ENCODE measurements at places on chromosomes 2 and 18.

DNA sequence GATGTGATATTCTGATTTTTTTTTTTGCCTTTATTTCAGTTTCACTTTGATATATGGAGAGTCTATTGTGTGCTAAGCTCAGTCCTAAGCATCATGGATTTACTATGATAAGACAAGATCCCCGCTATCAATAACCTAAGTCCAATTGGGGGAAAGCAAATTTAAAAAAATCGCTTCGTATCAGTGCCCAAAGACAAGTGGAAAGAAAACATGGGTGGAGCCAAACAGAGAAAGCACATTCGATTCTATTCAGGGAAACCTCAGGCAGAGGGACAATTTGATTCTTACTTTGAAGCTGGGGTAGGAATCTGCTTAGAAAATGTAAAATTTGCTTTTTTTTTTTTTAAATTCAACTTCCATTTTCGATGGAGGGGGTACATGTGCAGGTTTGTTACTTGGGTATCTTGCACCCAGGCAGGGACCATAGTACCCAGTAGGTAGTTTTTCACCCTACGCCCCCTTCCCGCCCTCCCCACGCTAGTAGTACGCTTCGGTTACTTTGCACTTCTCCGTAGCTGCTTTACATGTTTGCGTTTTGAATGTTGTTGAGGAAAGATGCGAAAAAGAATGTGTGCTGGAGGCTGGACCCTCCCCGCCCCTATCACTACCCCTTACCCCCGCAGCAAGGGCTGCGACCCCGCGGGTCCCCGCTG, 12.4 kb downstream of the KIF5C start:
- no peak for DNase-seq

DNA sequence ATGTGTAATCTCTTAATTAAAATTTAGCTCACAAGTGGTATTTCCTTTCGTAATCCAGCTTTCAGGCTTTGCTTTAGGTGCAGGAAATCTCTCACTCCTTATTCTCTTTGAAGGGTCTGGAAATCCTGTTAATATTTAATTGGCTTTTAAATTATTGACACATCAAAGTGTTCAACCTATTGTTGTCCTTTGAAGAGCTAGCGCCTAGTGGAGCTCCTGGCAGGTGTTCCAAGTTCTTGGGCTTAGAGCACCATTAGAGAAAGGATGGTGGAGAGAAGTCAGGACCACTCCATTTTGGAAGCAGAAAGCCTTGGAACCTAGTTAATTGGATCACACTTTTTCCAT, 92.4 kb downstream of the CABLES1 start:
- no peak for DNase-seq

DNA sequence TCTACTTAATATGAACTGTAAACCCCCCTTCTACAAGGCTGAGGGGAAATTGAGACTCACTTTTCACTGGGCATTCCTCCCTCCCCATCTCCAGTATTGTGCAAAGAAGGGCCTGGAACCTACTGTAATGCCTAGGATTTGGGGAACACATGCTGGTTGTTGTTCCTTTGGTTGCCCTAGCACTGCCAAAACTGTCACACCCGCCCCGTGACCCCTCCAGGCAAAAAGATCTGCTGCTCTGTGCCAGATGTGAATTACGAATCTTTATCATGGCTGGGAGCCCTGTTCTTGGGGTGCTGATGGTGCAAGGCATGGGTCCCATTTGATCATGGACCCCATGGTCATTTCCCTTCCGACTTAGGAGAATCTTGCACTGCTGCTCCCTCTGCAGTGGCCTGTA, 95.4 kb downstream of the CABLES1 start:
- no peak for DNase-seq

GRCh38 chr18:25284281-25284680, 67.7 kb downstream of the ZNF521 start:
- no peak for DNase-seq

GRCh38 chr2:113342650-113343049, 63.9 kb upstream of the PAX8 start:
- DNase-seq, result no peak

- peak; percentile 1 for DNase-seq
Measured at GRCh38 chr2:96866586-96866985, 3.3 kb downstream of the SEMA4C start.

DNA sequence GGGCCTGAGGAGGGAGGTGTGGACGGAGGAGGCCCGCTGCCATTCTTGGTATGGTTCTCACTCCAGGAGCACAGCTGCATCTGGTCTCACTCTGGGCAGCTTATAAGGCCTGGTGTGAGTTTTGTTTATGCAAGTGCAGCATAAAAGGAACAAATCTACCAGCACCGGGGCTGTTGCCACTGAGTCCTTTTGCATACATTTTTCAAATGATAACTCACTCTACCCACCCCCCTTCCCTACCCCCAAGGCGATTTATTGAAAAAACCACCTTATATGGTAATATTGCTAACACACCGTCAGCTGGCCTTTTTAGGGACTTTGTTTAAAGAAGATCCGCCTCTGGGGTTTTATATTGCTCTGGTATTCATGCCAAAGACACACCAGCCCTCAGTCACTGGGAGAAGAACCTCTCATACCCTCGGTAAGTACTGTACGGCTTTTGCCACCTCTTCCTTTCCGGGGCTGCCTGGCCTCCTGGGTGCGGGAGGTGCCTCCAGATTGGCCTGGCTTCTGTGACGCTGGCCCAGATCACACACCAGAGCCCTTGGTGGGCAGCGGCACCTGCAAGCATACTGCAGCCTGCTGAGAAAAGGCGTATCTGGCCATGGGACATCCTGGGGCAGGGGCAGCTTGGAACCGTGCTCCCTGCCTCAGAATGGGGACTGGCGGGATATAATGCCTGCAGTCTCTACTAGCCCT, at the start of gene ACTG2:
TSS of gene ACTG2 (plus strand) at position 378 of the 699 bp plus-strand sequence. CDS start 8,304 bp downstream, outside the sequence.
- DNase-seq, result no peak

DNA sequence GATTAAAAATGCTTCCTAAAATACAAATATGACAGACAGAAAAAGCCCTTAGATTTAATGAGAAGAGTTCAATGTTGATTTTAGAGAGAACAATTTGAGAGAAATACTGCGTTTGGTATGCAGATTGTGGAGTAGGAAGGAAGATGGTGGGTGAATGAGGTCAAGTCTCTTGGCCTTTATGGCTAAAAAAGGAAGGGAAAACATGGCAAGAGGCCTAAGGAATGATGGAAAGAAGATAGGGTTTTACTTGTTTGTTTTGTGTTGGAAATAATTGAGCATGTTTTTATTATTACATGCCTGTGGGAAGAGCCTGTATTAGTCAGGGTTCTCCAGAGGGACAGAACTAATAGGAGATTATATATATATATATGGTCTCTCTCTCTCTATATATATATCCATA, 318.1 kb downstream of the TRIB2 start:
- no peak for DNase-seq

DNA sequence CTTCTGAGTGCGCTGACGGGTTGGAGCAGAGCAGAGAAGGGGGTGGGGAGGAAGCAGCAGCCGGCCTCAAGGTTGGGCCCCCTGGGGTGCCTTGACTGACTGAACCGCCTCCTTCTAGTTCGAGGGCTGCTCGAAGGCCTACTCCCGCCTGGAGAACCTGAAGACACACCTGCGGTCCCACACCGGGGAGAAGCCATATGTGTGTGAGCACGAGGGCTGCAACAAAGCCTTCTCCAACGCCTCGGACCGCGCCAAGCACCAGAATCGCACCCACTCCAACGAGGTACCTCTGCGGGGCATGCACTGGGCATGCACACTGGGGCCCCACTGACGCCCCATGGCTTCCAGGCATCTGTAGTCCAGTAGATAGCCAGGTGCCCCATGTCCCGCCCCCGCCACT, 246.9 kb downstream of the GLI2 start:
- no peak for DNase-seq

DNA sequence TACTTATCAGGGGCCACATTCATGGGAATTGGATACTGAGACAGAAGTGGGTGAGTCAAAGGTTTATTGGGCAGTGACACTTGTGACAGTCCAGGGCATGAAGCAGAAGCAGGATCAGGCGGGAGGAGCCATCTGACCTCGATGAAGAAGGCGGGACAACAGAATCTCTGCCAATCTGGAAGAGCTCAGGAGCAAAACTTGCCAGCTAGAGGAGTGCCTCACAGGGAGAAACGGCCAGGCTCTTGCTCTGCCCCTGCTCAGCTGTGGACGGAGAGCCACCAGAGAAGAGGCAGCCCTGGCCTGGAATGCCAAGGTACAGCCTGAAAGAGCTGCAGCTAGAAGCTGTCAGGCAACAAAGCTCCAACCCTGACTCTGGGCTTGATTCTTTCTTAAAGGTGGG, 16.9 kb downstream of the DAW1 start:
- DNase-seq, result peak; percentile 17

- DNase-seq, result no peak
Measured at GRCh38 chr2:101185085-101185484, 33.9 kb upstream of the TBC1D8 start.

DNA sequence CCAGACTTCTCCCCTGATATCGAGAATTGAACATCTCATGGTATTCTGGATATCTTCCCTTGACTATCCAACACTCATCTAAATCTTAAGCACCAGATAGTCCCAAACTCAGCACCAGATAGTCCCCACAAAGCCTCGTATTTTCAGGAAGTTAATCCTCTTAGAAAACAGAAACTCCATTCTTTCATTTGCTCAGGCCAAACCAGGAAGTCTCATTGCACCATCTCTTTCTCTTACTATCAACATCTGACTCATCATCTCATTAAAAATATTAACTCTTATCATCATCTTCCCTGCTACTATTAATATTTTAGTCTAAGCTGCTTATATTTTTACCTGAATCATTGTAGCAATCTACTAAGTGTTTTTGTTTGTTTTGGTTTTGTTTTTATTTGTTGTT, 286.4 kb downstream of the GALNT13 start:
- no peak for DNase-seq

GRCh38 chr2:58730764-58731487, 489.8 kb upstream of the FANCL start:
- no peak for DNase-seq

GRCh38 chr2:178886006-178886405, 78.8 kb upstream of the TTN start:
- DNase-seq, result no peak

DNA sequence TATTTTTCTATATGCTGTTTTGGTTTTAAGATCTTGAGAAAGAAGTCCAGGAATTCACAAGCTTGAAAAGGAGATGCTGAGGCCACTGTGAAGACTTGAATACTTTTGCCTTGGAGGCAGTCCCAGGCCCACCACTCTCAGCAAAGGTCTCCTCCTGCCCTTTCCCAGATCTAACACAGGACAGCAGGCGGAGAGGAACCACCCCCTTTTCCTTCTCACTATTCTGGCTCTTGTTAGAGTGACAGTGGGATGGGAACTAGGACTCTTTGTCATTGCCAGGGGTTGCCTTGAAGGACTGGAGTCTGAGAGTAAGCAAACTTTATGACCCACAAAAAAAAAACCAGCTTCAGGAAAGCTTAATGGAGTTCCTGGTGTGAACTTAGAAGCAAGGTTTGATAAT, 54.7 kb downstream of the E2F6 start:
- DNase-seq, result no peak

- no peak for DNase-seq
Measured at GRCh38 chr18:41461114-41461513, 493.9 kb upstream of the PIK3C3 start.

- DNase-seq, result no peak
Measured at GRCh38 chr2:15981646-15982045, 41.3 kb downstream of the MYCN start.

GRCh38 chr2:43636621-43637020, 439 bp upstream of the PLEKHH2 start:
- no peak for DNase-seq
